ENCODE measurements at places on chromosomes 1 and 21.
A peak's percentile ranks its signal among the peaks of the same experiment; 100 is the strongest.

DNA sequence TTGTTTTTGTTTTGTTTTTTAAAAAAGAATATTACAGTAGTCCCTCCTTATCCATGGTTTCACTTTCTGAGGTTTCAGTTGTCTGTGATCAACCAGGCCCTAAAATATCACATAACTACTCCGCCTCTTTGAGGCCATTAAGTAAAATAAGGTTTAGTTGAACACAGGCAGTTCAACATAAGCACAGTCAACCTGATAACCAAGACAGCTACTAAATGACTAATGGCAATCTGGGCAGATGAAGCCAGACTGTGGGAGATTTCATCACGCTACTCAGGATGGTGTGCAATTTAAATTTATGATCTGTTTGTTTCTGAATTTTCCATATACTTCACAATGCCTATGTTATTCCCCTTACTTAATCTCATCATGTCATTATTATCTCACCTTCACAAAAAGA is 30.1 kb downstream of the LDLRAD1 start:
- no peak for DNase-seq

DNA sequence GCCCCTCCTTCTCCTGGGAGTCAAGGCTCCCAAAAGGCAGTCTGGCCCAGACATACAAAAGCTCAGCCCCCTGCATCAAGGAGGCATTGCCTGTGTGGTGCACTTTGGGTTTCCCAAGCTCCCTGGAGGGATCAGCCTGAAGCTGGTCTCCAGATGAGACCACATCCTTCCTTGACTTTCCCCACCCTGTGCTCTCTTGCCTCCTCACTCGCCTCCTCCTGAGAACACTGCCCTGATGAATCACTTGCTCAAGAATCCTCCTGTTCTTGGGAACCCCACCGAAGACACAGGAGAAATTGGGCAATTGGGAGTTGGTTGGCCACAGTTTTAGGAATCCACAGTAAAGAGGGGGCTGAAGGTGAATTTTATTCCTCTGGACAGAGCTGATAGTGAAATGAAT is 34.8 kb upstream of the LYST start:
- no peak for DNase-seq

- DNase-seq, result no peak
Observed at GRCh38 chr1:28309702-28310101, 19.1 kb upstream of the MED18 start.

DNA sequence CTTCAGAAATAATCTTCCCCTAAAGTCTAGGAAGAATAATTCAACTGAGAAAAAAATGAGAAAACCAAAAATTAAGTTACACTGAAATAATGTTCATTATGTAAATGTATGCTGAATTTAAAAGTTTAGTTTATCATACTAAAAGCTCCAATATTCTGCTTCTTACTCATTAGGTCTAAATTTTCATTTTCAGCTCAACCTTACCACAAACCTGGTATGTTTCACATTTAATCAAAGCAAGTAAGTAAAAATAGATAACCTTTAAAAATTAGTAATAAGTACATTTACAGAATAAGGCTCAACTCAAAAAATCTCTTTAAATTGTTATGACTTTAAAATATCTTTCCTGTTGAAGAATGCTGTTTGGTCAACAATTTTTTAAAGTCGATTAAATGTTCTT is 15.0 kb downstream of the BTG3 start:
- no peak for DNase-seq

DNA sequence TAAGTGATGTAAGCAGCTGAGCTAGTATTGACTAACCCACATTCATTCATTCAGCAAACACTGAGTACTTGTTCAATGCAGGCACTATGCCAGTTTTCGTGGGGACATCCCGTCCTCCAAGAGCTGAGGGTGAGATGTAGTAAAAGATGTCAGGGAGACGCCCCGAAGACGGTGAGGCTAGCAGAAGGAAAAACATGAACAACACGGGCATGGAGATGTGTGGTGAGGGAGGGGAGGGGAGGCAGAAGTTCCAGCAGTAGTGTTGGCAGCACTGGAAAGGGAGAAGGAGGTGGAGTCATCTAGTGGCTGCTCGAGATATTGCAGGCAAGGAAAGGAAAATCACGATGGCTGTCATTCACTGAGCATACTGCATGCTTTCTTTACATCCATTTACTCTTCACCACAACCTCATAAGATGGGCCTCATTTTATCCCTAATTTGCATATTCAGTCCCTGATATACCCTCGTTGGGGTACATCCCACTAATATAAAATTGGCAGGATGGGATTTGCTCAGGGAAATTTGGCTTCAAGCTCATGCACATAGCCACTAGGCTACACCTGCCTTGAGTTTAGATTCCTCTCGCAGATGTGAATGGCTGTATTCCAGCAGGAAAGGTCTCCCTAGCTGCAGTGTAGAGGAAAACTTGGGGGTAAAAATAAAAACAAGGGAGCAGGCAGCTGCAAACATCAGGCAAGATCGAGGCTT is 14.5 kb downstream of the PDZK1IP1 start:
- peak; percentile 53 for DNase-seq

- no peak for DNase-seq
Observed at GRCh38 chr1:58852731-58853485, 69.1 kb upstream of the JUN start.

DNA sequence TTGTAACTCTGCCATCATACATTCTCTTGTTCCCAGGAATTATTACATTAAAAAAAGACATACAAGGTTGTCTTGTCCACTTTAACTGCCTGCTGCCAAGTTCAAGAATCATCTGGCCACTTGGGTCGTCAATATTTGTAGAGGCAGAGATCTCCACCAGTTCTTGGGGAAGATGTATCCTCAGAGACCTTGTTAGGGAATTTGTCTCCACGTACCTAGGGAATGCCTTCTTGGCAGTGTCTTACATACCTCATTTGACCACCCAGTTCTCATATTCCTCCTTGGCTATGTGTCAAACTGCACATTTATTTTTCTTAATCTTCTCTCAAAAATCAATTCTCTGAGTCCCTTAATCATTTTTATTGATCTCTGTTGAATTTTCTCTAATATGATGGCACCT is 266.0 kb downstream of the SPATA17 start:
- DNase-seq, result no peak

- no peak for DNase-seq
Observed at GRCh38 chr1:176517484-176517883, 54.5 kb downstream of the PAPPA2 start.

GRCh38 chr1:71228742-71229365 is 148.0 kb upstream of the ZRANB2 start:
- no peak for DNase-seq

DNA sequence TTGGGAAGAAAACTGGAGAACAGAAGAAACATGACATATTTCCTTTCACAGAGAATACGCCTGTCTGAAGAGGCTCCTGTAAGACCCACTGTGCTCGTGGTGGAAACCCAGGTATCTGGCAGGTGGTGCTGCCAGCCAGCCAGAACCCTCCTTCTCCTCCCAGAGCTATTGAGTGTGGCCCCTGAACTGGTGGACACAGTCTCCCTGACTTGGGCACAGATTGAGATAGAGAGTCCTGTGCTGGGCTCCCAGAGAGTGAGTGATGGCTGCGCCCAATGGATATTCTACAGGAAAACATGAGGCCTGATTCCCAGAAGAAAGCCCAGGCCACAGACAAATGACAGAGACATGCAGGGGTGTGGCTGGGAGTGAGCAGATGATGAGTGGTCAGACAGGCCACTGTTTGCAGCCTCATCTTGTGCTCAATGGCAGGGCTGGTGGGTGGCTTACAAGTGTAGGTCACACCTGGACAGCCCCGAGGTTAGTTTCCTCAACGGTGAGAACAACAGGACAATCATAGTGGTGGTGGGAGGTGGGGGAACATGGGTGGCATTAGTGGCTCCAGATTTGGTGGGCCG is 127.9 kb downstream of the PTPRU start:
- no peak for DNase-seq

- peak; percentile 82 for DNase-seq
Observed at GRCh38 chr1:40668769-40669525, 3.5 kb upstream of the RIMS3 start.
